ENCODE measurements at places on chromosomes 4 and X.

GRCh38 chr4:175394208-175394607 lies 417.9 kb downstream of the GPM6A start:
- DNase-seq, result no peak

- no peak for DNase-seq
Observed at GRCh38 chr4:159925770-159926169, 822.9 kb downstream of the RAPGEF2 start.

GRCh38 chr4:86523333-86523732 lies 70.8 kb upstream of the PTPN13 start:
- no peak for DNase-seq

- peak; percentile 21 for DNase-seq
Observed at GRCh38 chrX:40146262-40147125, 48.7 kb upstream of the BCOR start.

GRCh38 chr4:76748649-76749048 lies 149.3 kb downstream of the SOWAHB start:
- DNase-seq, result no peak

DNA sequence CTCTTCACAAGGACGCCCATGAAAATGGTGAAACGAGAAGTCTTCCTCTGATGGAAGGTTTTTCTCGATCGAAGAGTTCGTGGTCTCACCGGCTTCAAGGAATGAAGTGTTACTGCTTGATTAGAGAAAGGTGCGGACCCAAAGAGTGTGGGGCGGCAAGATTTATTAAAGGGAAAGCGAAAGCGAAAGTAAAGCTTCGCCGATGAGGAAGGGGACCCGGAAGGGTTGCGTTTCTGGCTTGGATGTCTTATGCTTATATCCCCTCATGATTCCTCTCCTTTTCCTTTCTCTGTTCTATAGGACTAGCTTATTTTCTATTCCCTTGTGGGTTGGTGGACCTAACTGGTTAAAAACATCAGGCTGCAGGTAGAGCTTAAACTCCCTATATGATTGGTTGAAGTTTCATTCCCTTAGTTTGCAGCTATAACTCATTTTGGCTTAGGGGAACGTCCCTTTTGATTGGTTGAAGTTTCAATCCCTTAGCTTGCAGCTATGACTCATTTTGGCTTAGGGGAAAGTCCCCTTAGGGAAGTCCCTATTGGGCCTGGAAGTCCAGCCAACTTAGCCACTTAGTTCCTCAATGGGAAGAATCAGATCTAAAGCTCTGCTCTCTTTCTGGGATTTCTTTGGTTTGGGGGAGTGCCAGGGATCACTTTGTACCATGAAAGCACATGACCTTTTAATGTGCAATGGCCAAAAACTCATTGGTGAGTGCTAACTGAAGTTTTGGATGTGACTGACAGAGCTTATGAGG lies 1025.0 kb upstream of the PCDH10 start:
- no peak for DNase-seq

DNA sequence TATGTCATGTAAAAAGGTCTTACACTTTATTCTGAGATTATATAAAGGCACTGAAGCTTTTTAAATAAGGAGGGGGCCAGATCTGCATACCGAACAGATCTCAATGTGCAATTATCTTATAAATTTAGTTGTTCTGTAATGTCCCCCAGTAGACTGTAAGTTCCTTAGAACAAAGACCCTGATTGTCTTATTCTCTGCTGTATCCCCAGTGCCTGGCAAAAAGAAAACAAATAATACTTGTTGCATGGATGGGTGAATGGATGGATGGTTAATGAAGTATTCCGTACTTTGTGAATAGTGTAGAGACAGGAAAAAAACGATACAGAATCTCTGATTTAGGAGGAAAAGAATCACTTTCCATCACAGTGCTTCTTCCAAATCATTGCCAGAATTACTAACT lies 141.5 kb downstream of the CHM start:
- no peak for DNase-seq

DNA sequence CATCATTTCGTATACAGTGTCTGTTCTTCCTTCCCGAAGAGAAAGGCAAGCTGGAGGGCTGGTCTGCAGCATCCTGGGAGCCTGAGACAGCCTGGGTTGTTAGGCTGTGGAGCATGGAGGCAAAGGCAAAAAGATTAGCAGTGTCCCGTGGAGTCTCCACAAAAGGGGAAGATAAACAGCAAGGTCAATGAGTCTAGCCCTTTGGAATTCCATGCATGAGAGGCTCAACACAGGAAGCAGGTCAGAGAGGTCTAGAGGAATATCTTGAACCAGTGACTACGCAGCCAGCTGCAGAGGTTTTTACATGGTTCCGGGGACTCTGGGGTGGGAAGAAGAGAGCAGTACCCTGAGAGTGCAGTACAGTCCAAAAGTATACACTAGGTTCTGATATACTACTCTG lies 12.2 kb upstream of the MCF2 start:
- DNase-seq, result no peak

DNA sequence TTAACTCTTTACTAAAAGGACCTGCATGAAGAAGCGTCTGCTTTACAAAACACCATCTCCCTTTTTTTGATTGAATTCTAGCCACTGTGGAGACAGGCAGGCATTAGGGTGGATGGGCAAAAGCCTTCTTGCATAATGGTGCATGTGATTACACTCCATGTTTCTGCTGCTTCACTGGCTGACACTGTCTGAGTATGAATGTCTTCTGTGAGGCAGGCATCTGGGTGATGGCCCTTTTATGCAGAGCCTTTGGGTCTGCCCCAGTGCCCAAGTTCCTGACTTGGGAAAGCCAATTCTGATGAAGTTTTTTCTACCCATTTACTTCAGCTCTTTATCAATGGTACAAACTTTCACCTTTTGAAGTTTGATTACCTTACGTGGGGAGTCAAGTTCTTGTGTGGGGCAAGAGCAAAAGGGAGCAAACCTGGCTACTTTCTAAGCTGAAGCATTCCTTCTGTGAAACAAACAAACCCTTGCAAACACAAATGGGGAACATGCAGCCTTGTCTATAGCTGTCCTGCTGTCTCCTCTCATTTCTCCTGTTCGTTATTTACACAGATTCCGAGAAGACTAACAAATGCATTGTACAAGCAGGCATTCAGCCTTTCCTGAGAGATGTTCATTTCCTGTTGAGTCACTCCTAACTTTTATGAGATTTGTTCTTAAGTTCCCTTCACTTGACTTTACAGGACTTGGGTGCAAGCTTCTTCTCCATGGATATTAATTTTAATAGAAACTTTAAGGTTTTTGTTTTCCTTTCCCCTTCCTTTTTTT lies 301.9 kb downstream of the TLL1 start:
- no peak for DNase-seq

All from GM10248 (cell line).